Kidney (tissue), 22 donors: ENCODE measurements at places on chromosomes 16 and 17. TPM values are rescaled to one million over a fixed set of nuclear protein-coding genes. Genes with fewer than 3 reads are reported as not detected.

- DNase-seq = no peak
- H3K27me3 ChIP-seq = no peaks in the 10 kb centered on the region
- H3K4me3 ChIP-seq = no peak overlapping the region
- H3K4me1 ChIP-seq = no peaks in the 10 kb centered on the region
- no peaks in the 10 kb centered on the region for H3K36me3 ChIP-seq
These were observed 18.2 kb upstream of the RSL1D1 start for GRCh38 chr16:11869353-11870228.

- peaks cover 5% of the 10 kb centered on the region for H3K4me1 ChIP-seq
- DNase-seq = no peak
- no peaks in the 10 kb centered on the region for H3K27me3 ChIP-seq
- no peak overlapping the region for H3K4me3 ChIP-seq
- peaks cover 3% of the 10 kb centered on the region for H3K36me3 ChIP-seq
- no peak overlapping the region for H3K27ac ChIP-seq
These were observed 103.1 kb downstream of the AATF start for GRCh38 chr17:37051833-37052232.

DNA sequence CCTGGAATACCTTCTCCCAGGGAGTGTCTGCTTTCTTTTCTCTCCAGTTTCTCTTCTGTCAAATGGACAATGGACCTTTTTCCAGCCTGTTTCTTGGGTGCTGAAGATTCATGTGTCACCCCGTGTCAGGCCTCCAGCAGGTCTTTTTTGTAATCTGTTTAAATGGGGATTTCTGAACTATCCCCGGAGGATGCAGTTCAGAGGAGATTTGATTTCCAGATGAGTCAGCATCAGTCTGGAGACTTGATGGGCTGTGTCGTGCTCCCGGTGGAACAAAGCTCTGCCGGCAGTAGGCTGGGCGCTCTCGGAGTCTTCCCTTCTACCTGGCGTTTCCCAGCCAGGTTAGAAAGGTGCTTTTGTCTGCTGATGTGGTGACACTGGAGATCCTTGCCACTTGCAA lies 440.6 kb downstream of the HS3ST3B1 start:
- no peaks in the 10 kb centered on the region for H3K36me3 ChIP-seq
- no peaks in the 10 kb centered on the region for H3K27me3 ChIP-seq
- H3K4me1 ChIP-seq = no peaks in the 10 kb centered on the region
- H3K4me3 ChIP-seq = no peak overlapping the region

GRCh38 chr16:84137287-84137686 lies 7.7 kb downstream of the HSDL1 start:
- H3K27ac ChIP-seq = no peak overlapping the region
- H3K27me3 ChIP-seq = no peaks in the 10 kb centered on the region
- no peaks in the 10 kb centered on the region for H3K36me3 ChIP-seq
- peaks cover 4% of the 10 kb centered on the region for H3K4me1 ChIP-seq
- H3K4me3 ChIP-seq = no peak overlapping the region

GRCh38 chr17:40854175-40854814 lies 12.7 kb downstream of the KRT12 start:
- H3K4me1 ChIP-seq = no peaks in the 10 kb centered on the region
- H3K4me3 ChIP-seq = no peak overlapping the region
- no peak for DNase-seq
- no peaks in the 10 kb centered on the region for H3K27me3 ChIP-seq
- H3K36me3 ChIP-seq = no peaks in the 10 kb centered on the region
- H3K27ac ChIP-seq = no peak overlapping the region

GRCh38 chr16:854808-855410 lies 54.4 kb upstream of the GNG13 start:
- no peaks in the 10 kb centered on the region for H3K36me3 ChIP-seq
- no peak overlapping the region for H3K27ac ChIP-seq
- DNase-seq = peak; percentile 34
- H3K4me1 ChIP-seq = no peaks in the 10 kb centered on the region
- H3K4me3 ChIP-seq = no peak overlapping the region
- H3K27me3 ChIP-seq = no peaks in the 10 kb centered on the region

- H3K27ac ChIP-seq = peak overlapping the region; percentile 25
- no peak for DNase-seq
- H3K4me3 ChIP-seq = no peak overlapping the region
- no peaks in the 10 kb centered on the region for H3K27me3 ChIP-seq
- peaks cover 2% of the 10 kb centered on the region for H3K4me1 ChIP-seq
- no peaks in the 10 kb centered on the region for H3K36me3 ChIP-seq
These were observed 67.5 kb upstream of the LGALS9 start for GRCh38 chr17:27563532-27563931.

DNA sequence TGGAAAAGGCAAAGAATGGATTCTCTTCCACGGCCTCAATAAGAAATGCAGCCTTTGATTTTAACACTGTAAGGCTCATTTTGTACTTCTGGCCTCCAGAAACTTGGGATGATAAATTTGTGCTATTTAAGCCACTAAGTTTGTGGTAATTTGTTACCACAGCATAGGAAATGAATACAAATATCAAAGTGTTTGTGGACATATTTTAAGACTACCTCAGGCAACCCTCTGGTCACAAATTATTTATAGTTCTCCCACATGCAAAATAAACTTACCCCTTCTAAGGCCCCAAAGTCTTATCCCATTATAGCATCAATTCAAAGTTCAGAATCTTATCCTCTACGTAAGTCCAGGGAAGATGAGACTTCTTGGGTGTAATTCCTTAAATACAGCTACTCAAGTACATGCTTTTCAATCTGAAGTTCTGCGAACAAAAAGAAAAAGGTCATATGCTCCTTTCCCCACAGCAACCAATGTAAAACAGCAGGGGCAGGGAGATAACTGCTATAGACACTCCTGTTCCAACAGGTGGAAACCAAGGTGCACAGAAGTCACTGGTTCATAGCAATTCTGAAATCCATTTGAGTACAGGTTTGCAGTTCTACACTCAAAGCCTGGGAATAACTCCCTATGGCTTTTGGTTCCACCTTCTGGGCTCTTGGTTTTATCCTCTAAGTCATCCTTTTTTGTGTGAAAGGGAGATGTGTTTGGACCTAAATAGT lies 5.4 kb upstream of the EFCAB13 start:
- H3K4me3 ChIP-seq = no peak overlapping the region
- no peaks in the 10 kb centered on the region for H3K27me3 ChIP-seq
- no peak overlapping the region for H3K27ac ChIP-seq
- H3K4me1 ChIP-seq = no peaks in the 10 kb centered on the region

DNA sequence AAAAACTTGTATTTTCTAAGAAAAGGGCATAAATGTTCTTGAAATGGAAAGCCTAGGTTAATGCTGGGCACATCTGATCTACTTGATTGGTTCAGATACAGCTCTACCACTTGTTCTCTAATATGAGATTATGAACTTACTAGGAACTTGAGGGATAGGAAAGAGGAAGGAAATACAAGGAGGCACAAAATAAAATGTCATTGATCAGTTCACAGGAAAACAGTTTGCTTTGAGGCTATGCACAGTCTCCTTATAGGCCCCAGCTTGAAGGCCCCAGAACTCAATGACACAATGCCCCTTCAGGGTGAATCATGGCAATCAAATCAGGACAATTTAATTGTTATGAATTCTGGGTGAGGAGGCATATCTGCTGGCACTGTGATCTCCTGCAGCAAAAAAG lies 27.1 kb downstream of the NXPH3 start:
- no peak for DNase-seq
- H3K4me3 ChIP-seq = no peak overlapping the region
- no peaks in the 10 kb centered on the region for H3K36me3 ChIP-seq
- H3K4me1 ChIP-seq = no peaks in the 10 kb centered on the region
- H3K27me3 ChIP-seq = no peaks in the 10 kb centered on the region

GRCh38 chr16:22189473-22190080 lies 16.5 kb upstream of the EEF2K start:
- no peaks in the 10 kb centered on the region for H3K27me3 ChIP-seq
- peak overlapping the region; percentile 70 for H3K4me3 ChIP-seq
- no peaks in the 10 kb centered on the region for H3K36me3 ChIP-seq
- H3K4me1 ChIP-seq = peaks cover 26% of the 10 kb centered on the region
- H3K27ac ChIP-seq = peak overlapping the region; percentile 99
- DNase-seq = no peak

GRCh38 chr16:65534121-65534528 lies 412.3 kb upstream of the CDH11 start:
- no peak overlapping the region for H3K27ac ChIP-seq
- DNase-seq = no peak
- no peaks in the 10 kb centered on the region for H3K4me1 ChIP-seq

DNA sequence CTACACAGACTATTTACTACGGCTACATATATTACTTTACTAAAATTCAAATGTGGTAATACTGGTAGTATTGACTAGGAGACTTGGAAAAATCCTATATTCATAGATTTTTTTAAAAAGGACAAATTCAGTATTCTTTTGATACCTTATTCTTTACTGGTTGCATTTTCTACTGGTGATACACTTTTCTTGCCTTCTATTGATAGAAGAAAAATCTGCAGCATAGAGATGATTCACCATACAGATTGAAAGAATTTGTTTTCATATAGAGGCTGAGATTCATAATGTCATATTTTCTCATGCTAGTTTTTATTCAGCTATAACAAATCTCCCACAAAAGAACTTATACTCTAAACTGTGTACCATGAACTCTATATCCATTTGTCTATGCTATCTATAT lies 195.4 kb upstream of the C17orf78 start:
- H3K27me3 ChIP-seq = no peaks in the 10 kb centered on the region
- no peak for DNase-seq
- H3K27ac ChIP-seq = no peak overlapping the region
- H3K4me1 ChIP-seq = no peaks in the 10 kb centered on the region
- no peak overlapping the region for H3K4me3 ChIP-seq
- peaks cover 2% of the 10 kb centered on the region for H3K36me3 ChIP-seq

- H3K4me3 ChIP-seq = no peak overlapping the region
- H3K4me1 ChIP-seq = no peaks in the 10 kb centered on the region
- no peak for DNase-seq
- H3K27me3 ChIP-seq = peaks cover 2% of the 10 kb centered on the region
- no peak overlapping the region for H3K27ac ChIP-seq
These were observed 28.7 kb downstream of the MRM1 start for GRCh38 chr17:36629970-36630502.

DNA sequence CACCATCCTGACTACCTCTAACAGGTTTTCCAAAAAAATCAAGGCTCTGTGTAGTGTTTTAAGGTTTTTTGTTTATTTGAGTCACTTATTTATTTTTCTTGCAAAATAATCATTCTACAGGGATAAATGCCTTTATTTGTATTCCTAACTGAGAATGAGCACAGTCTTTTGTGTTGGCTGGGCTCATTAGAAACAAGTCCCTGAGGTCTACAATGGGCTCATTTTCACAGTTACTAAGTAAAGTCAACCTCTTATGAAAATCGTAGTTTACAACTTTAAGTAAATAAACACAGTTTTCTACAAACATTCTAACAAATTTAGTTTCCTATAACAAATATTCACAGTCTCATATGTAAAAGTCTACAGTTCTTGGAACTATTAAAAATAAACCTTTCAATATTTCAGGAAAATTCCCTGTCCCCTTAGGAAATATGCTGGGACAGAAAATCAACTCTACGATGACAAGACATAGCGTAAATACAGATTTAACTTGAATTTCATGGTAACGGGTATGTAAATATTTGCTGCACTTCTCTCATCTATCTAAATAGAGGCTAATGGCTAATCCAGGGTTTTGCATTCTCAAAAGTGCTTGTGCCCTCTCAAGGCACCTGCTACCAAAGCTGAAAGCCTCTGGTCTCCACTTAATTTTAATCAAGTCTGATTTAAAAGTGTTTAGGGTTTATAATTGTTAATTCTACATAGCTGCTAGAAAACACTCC lies 31.5 kb upstream of the CDH5 start:
- no peak overlapping the region for H3K27ac ChIP-seq
- H3K4me3 ChIP-seq = no peak overlapping the region
- H3K4me1 ChIP-seq = no peaks in the 10 kb centered on the region
- H3K36me3 ChIP-seq = no peaks in the 10 kb centered on the region
- DNase-seq = no peak
- H3K27me3 ChIP-seq = no peaks in the 10 kb centered on the region

GRCh38 chr17:48601539-48602425 lies 3.0 kb downstream of the HOXB6 start:
- peak; percentile 84 for DNase-seq
- peak overlapping the region; percentile 90 for H3K27ac ChIP-seq
- no peaks in the 10 kb centered on the region for H3K36me3 ChIP-seq

GRCh38 chr16:70767377-70768202 lies 33.4 kb downstream of the VAC14 start:
- H3K27ac ChIP-seq = no peak overlapping the region
- DNase-seq = no peak
- H3K4me3 ChIP-seq = no peak overlapping the region
- no peaks in the 10 kb centered on the region for H3K36me3 ChIP-seq
- H3K27me3 ChIP-seq = no peaks in the 10 kb centered on the region

GRCh38 chr16:10539236-10539635 lies 41.2 kb downstream of the EMP2 start:
- H3K27me3 ChIP-seq = no peaks in the 10 kb centered on the region
- DNase-seq = no peak
- no peak overlapping the region for H3K27ac ChIP-seq
- no peaks in the 10 kb centered on the region for H3K4me1 ChIP-seq

- H3K4me1 ChIP-seq = no peaks in the 10 kb centered on the region
- peaks cover 27% of the 10 kb centered on the region for H3K27me3 ChIP-seq
- peak; percentile 42 for DNase-seq
- H3K4me3 ChIP-seq = peak overlapping the region; percentile 73
These were observed 822 bp downstream of the IGF2BP1 start for GRCh38 chr17:48997827-48998586.

- DNase-seq = no peak
- no peaks in the 10 kb centered on the region for H3K36me3 ChIP-seq
- H3K27ac ChIP-seq = no peak overlapping the region
- no peaks in the 10 kb centered on the region for H3K27me3 ChIP-seq
- H3K4me1 ChIP-seq = peaks cover 2% of the 10 kb centered on the region
- no peak overlapping the region for H3K4me3 ChIP-seq
These were observed 46.5 kb downstream of the GPRC5B start for GRCh38 chr16:19837984-19838707.

GRCh38 chr16:30394592-30395154 lies 547 bp upstream of the ZNF48 start:
- H3K36me3 ChIP-seq = peaks cover 3% of the 10 kb centered on the region
- DNase-seq = peak; percentile 63
- H3K27ac ChIP-seq = peak overlapping the region; percentile 28
- no peaks in the 10 kb centered on the region for H3K27me3 ChIP-seq

- peaks cover 14% of the 10 kb centered on the region for H3K4me1 ChIP-seq
- no peak for DNase-seq
- H3K27me3 ChIP-seq = no peaks in the 10 kb centered on the region
- no peak overlapping the region for H3K27ac ChIP-seq
- H3K4me3 ChIP-seq = no peak overlapping the region
These were observed 4.8 kb downstream of the ZNF500 start for GRCh38 chr16:4762205-4762604.

- no peak overlapping the region for H3K4me3 ChIP-seq
- no peaks in the 10 kb centered on the region for H3K36me3 ChIP-seq
- H3K27me3 ChIP-seq = no peaks in the 10 kb centered on the region
- H3K4me1 ChIP-seq = no peaks in the 10 kb centered on the region
- DNase-seq = no peak
These were observed 164.4 kb upstream of the GSE1 start for GRCh38 chr16:85448557-85449190.

GRCh38 chr17:71987634-71988033 lies 133.2 kb upstream of the SOX9 start:
- no peaks in the 10 kb centered on the region for H3K4me1 ChIP-seq
- no peaks in the 10 kb centered on the region for H3K27me3 ChIP-seq
- H3K27ac ChIP-seq = no peak overlapping the region
- DNase-seq = no peak
- H3K36me3 ChIP-seq = no peaks in the 10 kb centered on the region

The ZNF469 gene
- total RNA-seq = 1.6 TPM

The PRAC1 gene
- total RNA-seq = not detected

The LAT gene
- total RNA-seq = 12.5 TPM

The CRYBA1 gene
- total RNA-seq = not detected

The MPV17L gene
- 11.8 TPM for total RNA-seq

The CCL14 gene
- total RNA-seq = 134 TPM

The CYBC1 gene
- 139 TPM for total RNA-seq

The CFAP20 gene
- total RNA-seq = 22.3 TPM

The CCDC154 gene
- total RNA-seq = 2.8 TPM

The ACSM3 gene
- 31.5 TPM for total RNA-seq

The NPIPA2 gene
- 3.7 TPM for total RNA-seq

The CCL5 gene
- total RNA-seq = 10.3 TPM
